ENCODE measurements at places on chromosomes 12 and 14.

GRCh38 chr12:611721-612120 lies 51.5 kb downstream of the NINJ2 start:
- DNase-seq, result peak; percentile 13

DNA sequence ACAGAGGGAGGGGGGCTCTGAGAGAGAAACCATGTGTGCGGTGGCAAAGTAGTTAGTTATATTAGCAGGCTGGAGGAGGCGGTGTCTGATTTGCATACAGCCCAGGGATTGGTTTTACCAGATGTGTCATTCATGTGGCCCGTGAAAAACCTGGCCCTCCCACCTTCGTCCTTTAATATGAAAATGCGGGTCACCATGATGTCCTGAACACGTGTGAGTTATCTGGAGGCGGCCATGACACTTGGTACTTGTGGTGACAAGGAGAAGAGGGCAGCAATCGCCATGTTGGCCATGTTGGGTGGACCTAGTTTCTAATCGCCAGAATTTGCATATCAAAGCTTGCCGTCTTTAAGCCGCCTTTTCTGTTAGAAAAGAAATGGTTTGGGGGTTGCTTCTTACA lies 108.8 kb downstream of the RAD51B start:
- DNase-seq, result no peak

DNA sequence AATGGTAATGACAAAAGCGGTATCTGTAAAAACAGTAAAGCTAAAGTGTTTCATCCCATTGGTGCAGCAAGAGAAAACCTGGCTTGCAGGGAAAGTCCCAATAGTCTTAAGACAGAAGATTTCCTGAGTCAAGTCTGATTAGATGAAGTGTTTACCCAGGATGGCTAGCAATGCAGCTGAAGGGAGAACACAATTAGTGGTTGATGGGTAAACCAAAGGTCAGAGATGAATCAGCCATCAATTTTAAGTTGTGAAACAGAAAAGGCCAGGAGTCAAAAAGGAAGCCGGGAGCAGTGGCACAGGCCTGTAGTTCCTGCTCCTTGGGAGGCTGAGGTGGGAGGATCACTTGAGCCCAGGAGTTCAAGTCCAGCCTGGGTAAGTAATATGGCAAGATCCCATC lies 52.6 kb downstream of the SEC23A start:
- no peak for DNase-seq

- DNase-seq, result no peak
These were observed 38.9 kb upstream of the RASSF3 start for GRCh38 chr12:64571411-64571810.

DNA sequence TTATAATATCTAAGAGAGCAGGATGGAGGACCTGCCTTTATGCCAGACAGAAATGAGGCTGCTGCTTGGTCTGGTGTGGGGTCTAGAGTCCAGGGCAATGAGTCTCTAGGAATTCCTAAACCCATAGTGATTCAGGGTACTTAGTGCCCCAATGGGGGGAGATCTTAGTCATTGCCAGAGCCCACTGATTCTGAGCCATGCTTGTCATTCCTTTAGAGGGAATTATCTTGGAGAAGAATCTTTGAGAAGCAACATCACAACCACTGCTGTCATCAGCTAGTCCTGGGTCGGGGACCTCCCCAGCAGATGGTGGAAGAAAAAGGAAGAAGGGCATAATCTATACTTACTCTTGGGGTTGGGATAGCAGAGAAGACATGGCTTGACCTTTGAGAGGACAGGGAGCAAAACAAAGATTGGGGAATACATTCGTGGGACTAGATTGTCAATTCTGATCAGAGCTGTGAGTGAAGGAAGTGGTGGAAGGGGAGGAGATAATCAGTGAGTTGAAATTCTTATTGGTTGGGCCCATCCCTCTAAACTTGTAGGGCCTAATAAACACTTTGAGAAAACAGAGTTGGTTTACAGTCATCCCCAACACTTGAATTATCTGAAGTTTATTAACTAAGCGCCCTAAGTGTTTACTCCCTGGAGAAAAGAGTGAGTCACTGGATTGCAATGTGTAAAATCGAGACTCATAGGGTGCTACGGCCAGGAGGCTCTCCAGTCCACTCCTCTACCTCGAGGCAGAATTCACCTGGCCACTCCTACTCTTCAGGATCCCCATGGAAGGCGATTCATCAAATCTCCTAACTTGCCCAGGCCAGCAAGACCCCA lies 3.0 kb upstream of the KRT3 start:
- no peak for DNase-seq

- DNase-seq, result no peak
These were observed 391.3 kb upstream of the FOXG1 start for GRCh38 chr14:28375295-28375694.

- DNase-seq, result no peak
These were observed 225.4 kb downstream of the APAF1 start for GRCh38 chr12:98870504-98870903.

- no peak for DNase-seq
These were observed 647 bp upstream of the SIX1 start for GRCh38 chr14:60649875-60650372.

DNA sequence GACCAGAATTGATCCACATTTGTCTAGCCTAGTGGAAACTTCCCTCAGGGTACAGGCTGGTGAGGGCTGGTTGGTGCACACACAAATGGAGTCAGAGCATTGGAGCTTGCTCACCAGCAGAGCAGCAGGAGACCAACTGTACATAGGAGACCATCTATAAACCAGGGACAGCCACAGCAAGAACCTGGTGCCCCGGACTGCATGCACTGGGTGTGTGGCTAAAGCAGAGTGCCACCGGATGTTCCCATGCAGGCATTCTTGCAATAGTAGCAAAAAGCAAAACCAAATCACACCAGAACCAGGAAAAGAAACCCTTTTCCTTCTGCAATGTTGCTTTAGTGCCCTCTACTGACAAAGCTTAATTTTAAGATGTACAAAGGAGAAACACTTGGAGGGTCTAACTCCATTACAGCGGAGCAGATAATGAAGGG lies 136.4 kb downstream of the MDGA2 start:
- DNase-seq, result no peak

DNA sequence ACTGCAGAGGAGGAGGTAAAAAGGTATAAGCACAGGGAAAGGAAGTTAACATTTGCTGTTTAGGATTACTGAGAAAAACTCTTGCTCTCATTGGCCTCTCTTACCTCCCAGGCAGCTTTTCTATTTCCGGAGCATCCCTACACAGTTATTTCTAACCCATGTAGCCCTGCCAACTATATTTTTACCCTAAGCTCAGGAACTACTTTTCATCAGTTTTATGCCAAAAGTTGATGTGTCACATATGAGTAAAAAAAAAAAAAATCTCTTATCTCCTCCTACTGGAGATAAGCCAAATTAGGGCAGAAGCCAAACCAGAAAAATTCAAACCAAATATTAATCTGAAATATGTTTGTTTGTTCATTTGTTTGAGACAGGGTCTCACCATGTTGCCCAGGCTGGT lies 34.4 kb upstream of the PSMA6 start:
- DNase-seq, result no peak

DNA sequence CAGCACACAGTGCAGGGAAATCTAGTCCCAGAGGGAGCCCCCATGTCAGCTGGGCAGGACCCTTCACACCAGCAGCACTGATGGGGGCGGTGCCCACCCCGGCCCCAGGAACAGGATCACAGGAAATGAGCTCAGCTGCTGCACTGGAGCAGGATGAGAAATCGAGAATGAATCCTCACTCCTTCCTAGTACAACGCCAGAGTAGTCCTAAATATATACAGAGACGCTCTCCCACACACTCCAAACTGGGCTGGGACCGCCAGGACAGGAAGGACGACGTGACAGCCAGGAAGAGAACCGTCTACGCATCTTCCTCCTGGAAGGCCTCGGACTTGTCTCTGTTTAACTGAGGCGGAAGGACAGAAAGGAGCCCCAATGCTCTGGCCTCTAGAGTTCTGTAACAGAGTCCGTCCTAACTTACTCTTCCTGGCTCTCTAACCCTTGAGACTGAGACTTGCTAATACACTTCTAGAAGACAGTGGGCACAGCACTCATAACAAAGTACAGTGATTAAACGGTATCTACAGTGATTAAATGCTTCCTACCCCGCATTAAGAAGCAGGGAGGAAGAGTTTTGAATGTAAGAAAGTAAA lies 33.4 kb downstream of the CDC42BPB start:
- DNase-seq, result peak; percentile 63

DNA sequence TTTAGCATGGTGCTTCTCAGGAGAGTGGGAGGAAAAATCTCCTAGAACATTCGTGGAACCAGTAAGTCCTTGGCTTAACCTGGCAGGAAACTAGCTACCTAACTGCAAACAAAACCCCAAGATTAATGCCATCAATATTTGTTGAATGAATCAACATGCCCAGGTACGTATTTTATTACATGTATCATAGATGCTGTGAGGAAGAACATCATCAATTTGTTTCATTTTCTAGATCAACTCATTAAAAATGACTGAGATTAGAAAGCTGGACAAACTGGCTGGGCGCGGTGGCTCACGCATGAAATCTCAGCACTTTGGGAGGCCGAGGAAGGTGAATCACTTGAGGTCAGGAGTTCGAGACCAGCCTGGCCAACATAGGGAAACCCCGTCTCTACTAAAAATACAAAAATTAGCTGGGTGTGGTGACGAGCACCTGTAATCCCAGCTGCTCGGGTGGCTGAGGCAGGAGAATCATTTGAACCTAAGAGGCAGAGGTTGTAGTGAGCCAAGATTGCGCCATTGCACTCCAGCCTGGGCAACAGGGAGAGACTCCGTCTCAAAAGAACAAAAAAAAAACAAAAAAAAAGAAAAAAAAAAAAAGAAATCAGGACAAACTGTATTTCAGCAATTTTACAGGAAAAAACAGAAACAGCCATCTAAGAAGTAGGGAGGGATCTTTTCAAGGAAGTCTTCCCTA lies 88.7 kb downstream of the NTN4 start:
- no peak for DNase-seq

DNA sequence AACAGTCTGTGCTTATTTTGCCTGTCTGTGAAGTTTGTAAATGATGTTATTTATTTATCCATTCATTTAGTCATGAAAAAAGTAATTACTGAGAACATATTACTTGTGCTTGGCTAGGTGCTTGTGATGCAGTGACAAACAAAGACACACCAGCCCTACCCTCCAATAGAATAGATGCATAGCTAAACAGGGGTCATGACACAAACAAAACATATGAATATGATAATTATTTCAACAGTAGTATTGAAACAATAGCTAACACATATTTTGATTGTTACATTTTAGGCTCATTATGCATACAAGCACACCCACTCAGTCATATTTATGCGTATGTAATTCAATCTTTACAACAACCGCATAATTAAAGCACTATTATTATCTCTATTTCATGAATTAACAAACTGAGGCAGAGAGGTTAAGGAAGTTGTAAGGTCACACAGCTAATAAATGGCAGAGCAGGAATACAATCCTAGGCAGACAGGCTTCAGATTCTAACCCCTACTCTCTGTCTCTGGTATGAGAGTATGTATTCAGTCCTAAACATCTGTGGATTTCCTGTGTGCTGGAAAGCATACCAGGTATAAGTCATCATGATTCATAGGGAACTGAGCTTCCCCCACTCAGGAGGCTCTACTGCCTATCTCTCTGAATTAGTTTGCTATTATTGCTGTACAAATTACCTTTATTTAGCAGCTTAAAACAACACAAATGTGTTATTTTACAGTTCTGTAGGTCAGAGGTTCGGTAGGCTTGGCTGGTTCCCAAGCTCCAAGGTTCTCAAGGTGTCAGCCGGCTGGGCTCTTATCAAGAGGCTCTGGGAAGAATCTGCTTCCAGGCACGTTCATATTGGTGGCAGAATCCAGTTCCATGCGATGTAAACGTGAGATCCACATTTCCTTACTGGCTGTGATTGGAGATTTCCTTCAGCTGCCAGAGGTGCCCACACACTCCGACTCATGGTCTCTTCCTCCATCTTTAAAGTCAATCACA lies 509.4 kb downstream of the GALC start:
- DNase-seq, result no peak

- DNase-seq, result peak; percentile 82
These were observed 20.2 kb downstream of the KRT8 start for GRCh38 chr12:52884526-52885293.

DNA sequence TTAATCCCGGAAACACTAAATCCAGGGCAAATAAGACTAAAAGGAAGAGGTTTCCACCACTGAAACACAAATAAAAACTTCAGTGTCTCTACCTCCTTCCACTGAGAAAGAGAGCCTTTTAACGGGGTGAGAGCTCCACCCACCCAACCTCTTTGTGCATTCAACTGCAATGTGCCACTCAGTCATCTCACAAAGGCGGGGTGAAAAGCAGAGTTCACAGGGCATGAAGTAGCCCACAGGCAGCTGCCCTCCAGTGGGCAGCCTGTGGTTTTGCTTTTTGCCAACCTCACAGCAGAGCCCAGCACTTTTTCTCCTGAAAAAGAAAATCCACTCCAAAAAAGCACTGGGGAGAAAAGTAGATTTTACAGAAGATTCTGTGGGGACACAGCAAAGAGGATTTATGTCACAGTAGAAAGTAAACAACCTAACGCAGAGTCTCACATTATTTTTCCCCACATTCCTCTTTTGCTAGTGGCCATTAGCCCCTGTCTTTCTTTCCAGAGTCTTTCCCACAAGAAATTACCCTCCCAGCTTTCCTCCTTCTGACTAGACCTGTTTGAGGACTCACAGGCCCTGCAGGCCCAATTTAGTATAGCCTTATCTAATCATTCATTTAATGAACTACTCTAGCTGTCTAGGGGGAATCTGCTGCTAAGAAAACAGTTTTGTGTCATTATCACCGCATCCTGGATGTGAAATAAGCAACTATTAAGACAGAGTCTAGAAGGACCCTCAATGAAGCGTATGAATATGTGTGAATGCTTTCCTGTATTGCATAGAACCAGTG lies 753.8 kb upstream of the FOXG1 start:
- DNase-seq, result no peak

GRCh38 chr12:121255433-121255832 lies 41.1 kb downstream of the CAMKK2 start:
- DNase-seq, result no peak

DNA sequence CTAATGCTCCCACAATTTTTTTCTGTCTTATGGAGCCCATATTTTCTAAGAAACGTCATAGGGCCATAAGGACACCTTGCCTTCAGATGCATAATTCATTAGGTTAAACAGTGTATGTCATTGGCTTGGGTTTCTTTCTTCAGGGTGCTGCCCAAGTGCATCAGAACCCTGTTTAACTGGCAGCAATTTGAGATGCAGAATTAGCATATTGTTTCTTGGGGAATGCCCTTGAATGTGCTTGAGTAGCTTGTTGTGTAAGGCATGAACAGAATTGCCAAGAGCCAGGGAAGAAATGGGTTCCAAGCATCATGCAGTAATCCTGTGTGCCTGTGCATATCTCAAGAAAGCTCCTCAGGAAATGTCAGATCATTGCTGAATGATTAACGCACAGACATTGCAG lies 277.2 kb downstream of the SYT1 start:
- DNase-seq, result no peak

GRCh38 chr14:79337761-79338160 lies 873.5 kb downstream of the DIO2 start:
- no peak for DNase-seq

GRCh38 chr14:101221549-101222160 lies 318.1 kb upstream of the RTL1 start:
- DNase-seq, result no peak

- DNase-seq, result no peak
These were observed 11.3 kb downstream of the BDKRB1 start for GRCh38 chr14:96267336-96267735.
